Peyer's patch (tissue), 4 donors: ENCODE measurements at places on chromosomes 2 and 18.

GRCh38 chr2:73112026-73112912 lies 479 bp downstream of the RAB11FIP5 start:
- DNase-seq: peak; percentile 19

DNA sequence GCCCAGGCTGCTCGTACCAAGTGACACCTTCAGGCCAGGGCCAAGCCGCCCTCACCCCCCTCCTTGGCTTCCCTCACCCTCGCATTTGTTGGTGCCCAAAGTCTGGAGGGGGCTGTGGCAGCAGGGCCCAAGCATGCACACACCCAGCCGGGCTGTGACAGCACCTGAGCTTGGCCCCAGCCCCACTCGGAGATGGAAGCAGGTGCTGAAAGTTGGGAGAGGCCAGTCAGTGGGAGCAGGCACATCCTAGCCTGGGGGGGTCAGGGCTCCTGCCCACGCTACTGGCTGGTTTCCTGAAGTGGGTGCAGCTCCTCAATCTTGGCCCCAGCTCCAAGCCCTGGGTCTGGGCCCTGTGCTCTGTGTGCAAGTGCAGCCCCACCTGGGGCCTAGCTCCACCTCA lies 228.0 kb downstream of the RDH14 start:
- no peak for DNase-seq

DNA sequence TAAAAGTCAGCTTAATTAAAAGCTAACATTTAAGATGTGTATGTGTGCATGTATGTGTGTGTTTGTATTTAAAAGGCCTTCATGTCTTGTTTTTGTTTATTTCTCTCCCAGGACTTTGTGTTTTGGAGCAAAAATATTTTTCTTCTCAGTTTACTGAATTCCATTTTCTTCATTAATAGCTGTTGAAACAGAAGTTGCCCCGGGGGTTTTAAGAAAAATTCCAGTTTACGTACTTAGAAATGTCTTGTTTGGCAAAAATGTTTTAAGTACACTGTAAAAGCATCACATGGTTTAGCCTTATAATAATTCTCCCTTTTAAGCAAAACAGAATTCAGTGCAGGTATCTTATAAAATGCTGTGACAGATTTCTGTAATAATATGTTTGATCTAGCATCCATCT lies 1233.0 kb upstream of the NRXN1 start:
- DNase-seq: no peak

DNA sequence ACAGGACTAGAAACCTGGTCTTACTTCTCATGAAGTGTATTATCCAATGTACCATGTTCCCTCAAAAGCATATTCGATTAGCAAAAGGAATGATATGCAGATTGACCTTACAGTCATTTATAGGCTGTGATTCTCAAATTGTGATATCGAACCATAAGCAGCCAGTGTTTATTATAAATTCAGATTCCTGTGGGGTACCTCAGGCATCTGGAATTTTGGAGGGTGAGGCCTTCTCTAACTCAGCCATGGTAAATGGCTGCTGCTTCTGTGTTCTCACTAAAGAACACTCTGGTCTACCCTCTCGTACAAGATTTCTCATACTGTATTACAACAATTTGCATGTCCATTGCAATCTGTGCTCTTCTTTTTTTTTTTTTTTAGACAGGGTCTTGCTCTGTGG lies 84.5 kb downstream of the PRPF40A start:
- no peak for DNase-seq

DNA sequence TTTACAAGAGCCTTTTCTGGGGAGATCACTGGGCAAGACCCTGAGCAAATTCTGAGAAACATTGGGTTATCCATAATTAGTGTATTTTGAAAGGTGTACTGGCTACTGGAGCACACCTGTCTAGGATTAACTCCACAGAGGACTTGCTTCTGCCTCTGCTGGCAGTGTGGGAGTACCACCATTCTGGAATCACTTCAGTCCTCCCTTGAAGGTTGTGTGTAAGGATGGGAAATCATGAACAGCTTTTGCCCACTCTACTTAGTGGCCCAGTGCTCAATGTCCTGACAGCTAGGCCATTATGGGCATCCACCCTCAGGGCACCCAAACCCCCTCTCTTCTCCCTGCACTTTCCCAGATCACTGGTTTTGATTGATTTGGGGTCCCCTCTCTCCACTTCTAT lies 8.1 kb upstream of the SANBR start:
- no peak for DNase-seq

DNA sequence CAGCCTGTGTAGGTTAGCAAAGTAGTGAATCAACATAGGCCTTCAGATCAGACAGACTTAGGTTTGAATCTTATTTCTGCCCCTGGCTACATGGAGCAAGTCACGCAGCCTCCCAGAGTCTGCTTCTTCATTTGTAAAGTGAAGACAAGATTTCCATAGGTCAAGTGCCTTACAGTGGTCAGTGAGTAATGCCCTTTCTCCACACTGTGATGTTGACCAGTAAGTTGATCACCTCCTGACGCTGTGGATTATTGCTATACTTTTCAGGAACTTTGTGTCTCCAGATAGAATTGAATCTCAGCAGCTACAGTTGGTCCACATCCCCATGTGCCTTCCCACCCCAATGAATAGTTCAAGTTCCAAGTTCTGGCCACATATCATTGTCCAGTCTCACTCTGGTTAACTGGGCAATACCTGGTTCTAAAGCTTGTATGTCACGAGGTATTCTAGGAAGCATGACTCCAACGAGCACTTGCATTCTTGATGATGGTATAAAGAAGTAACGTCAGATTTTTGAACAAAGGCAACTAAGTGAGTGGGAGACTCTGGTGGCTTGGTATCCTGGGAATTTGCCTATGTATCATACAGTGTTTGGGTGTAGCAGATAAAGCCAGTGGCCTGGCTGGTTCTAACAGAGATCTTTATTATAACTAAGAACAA lies 2.1 kb upstream of the CLIP4 start:
- no peak for DNase-seq

GRCh38 chr2:230914886-230915285 lies 10.2 kb downstream of the GPR55 start:
- DNase-seq: no peak

- no peak for DNase-seq
Measured at GRCh38 chr2:15363734-15364133, 197.4 kb downstream of the NBAS start.

GRCh38 chr18:9741793-9742523 lies 33.9 kb downstream of the RAB31 start:
- no peak for DNase-seq

DNA sequence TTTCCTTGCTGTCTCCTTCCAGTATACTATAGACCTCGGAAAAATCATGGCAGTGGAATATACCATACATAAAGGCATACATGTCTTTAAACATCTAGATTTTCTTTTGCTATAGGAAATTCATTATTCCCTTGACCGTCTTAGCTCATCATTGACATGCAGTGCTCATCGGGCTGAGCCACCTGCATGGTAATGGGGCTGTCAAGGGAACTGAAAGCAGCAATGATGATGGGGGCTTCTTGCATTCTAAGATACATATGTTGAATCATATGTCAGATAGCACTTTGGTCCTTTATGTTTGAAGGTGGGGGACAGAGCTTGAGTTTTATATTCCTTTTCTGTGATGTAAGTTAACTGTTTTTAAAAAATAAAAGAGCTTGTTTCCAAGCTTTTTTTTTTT lies 106.6 kb downstream of the ICA1L start:
- no peak for DNase-seq

DNA sequence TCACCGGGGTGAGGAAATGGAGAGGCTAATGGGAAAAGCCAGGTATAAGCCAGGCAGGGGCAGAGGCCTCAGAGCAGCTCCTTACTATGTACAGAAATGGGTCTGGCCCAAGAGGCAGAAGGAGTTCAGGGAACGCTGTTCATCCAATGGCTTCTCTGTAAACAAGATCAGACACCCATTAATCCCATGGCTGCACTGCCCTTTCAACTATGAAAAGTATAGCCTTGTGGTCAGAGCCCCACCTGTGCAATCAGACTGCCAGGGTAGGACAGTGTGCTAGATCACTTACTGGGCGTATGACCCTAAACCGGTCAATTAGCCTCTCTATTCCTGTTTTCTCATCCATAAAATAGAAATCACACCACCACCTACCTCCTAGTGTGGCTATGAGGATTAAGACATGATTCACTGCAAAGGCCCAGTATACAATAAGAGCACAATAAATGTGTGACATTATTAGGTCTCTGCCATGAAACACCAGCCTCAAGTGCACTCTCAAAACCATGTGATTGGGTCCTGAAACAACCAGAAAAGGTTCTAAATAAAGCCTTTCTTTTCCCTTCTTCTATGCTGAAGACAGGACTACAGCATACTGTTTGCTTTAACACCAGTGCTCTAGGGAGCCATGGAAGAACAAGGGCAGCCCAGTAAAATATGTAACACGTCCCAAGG lies 4.4 kb downstream of the ANKRD44 start:
- peak; percentile 58 for DNase-seq

DNA sequence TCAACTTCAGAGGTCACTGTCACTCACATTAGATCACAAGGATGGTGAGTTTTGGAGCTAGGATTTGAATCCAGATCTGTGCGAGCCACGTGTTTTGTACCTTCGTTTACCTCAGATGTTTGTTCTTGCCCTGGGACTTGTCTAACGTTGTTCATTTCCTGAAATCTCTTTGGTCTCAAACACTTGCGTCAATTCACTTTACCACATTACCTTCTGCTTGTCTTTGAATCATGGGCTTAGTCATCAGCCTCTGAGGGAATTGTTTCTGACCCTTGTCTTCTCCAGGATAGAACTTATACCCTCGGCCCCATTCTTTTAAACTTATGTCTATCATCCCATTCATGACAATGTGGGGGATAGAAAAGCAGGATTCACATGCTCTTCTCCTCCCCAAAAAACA lies 282.7 kb downstream of the DCDC2C start:
- no peak for DNase-seq

GRCh38 chr2:233119806-233120205 lies 59.7 kb downstream of the INPP5D start:
- DNase-seq: no peak

DNA sequence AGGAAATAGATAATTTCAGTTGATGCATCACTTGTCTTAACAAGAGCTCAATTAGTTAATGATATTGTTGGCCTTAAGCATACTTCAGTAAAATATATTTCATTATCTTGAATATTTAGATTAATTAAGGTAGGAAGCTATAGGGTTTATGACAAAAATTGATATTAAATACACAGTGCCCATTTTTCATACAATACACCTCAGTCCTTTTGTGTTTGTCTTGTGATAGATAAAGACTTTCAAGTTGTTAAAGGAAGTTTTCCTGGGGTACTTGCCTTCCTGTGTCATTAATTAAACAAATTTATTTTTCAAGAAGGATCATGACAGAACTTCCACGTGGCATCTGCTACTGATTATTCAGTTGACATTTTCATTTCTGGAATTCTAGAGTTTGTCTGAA lies 420.5 kb downstream of the MTX2 start:
- no peak for DNase-seq

DNA sequence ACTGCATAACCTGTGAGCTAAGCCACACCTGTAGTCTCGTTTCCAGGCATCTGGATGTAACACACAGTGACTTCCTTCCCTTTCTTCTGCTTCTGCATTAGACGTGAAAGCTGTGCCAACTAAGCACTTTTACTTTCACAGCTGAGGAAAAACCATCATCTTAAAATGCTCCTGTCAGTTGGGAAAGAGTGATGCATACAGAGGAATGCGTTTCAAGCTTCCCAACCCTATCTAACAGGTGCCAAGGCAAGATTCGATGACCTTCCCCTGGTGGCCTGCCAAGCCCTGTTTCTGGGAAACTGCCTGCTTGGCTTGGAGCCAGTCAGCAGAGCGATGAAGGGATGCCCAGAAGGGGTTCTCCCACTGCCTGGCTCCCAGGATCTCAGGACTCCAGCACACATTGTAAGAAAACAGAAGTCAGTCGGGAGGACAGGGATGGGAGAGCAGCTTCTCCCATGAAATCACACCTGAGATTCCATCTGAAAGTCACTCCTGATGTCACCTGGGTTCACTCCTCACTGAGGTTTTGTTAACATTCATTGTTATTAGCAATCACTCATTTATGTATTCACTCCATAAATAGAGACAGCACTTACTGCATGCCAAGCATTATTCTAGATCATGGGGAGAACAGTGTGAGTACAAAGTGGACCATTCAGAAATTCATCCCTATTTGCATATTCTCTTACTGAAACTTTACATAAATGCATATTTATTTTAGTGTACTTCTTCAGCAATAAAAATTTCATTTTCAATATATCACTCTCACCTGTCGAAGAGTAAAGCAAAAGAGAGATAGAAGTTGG lies 64.1 kb downstream of the DTNA start:
- DNase-seq: peak; percentile 54

DNA sequence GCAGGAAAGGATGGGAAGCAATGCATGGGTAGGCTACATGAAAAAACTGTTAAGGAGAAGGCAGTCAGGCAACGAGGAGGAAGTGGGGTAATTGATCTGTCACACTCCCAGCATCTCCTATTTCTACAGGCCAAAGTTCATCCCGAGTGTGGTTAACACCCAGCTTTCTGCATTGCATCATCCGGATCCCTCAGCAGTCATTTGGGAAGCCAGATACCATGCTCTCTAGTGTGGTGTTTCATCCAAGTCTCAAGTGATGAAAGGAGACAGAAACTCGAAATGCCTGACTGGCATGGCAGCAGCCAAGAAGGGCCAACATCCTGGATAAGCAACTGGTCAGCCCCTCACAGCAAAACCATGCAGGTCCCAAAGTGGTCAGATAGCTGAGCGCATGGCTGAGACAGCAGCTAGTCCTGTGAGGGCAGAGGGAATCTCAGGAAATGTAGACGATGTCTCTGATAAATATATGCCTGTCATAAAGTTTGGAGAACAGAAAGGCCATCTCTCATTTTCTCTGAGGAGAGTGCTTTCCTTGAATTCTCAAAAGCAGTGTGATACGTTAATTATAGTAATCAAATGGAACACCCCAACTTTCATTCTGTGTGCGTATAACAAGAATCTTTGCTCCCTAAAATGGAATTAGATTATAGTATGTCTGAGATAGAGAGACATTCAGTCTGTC lies 24.8 kb upstream of the HNRNPA3 start:
- DNase-seq: no peak

DNA sequence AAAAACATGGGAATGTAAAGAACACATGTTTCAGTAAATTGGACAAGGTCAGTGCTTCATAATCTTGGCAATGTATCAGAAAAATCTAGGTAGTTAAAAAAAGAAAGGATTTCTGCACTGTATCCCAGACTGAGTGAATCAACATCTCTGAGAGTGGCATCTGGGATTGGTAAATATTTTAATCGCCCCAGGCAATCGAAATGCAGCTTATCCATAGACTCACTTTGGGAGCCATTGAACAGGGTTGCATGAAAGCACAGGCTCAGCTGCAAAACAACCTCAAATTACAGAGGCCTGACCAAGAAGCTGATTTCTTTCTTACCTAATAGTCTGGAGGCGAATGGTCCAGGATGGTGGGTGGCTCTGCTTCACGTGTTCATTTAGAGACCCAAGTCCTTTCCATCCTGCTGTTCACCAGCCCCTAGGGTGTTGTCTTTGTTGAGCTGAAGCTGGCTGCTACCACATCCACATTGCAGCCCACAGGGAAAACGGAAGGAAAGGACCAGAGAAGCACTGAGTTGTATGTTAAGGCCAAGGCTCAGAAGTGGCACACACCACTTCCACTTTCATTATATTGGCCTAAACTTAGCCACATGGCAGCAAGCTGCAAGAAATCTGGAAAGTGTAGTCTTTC lies 59.0 kb downstream of the MOGAT1 start:
- no peak for DNase-seq
